MCF 10A (cell line): ENCODE measurements at places on chromosomes 4 and X. TPM values are rescaled to one million over a fixed set of nuclear protein-coding genes. Genes with fewer than 3 reads are reported as not detected.

GRCh38 chrX:109384699-109385098 is 97.2 kb downstream of the GUCY2F start:
- no peak overlapping the region for H3K4me3 ChIP-seq
- H3K27ac ChIP-seq: no peak overlapping the region
- no peaks in the 10 kb centered on the region for H3K36me3 ChIP-seq
- H3K4me1 ChIP-seq: no peaks in the 10 kb centered on the region

- no peak overlapping the region for H3K4me3 ChIP-seq
- peaks cover 11% of the 10 kb centered on the region for H3K4me1 ChIP-seq
- H3K36me3 ChIP-seq: no peaks in the 10 kb centered on the region
- no peaks in the 10 kb centered on the region for H3K27me3 ChIP-seq
- no peak overlapping the region for H3K27ac ChIP-seq
Measured at GRCh38 chr4:142413485-142413884, 432.6 kb downstream of the INPP4B start.

HPF1 gene
- 15.6 and 17.4 TPM in 2 replicates for total RNA-seq

GRCh38 chr4:113888006-113888405 is 91.4 kb downstream of the ARSJ start:
- H3K27ac ChIP-seq: no peak overlapping the region
- no peaks in the 10 kb centered on the region for H3K4me1 ChIP-seq
- no peak for DNase-seq
- peaks cover 8% of the 10 kb centered on the region for H3K36me3 ChIP-seq

DNA sequence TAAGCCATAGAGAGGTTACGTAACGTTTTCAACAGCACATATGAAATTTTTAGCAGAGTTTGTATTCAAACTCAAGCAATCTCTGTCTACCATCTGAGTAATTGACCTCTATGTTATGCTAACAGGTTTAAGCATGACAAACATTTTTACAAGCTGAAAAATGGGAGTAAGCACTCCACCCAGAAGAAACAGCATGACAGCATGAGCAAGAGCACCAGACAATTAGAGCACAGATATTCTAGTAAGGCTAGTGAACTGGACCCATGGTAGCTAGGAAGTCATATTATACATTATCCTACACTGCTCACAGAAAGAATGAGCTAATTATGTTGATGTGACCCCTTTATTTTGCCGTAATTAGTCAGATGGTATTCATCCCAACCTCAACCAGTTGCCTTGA is 200.5 kb downstream of the PABPC4L start:
- H3K27ac ChIP-seq: no peak overlapping the region
- H3K4me1 ChIP-seq: no peaks in the 10 kb centered on the region
- H3K27me3 ChIP-seq: no peaks in the 10 kb centered on the region

RHOXF2B gene
- total RNA-seq: not detected in 2 replicates

DNA sequence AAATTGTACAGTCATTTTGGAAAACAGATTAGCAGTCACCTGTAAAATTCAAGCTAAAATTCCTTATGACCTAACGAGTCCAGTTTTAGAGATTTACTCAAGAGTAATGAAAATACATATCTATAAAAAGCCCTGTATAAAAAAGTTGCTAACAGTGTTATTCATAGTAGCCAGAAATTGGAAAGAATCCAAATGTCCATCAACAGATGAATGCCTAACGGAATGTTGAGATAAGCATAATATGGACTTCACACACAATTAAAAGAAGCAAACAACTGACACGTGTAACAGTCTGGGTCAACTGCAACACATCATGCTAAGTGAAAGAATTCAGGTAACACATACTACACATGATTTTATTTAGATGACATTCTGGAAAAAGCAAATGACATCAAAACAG is 584.8 kb upstream of the AGA start:
- no peak overlapping the region for H3K27ac ChIP-seq
- DNase-seq: no peak
- no peaks in the 10 kb centered on the region for H3K4me1 ChIP-seq
- no peak overlapping the region for H3K4me3 ChIP-seq
- H3K36me3 ChIP-seq: no peaks in the 10 kb centered on the region

- no peaks in the 10 kb centered on the region for H3K27me3 ChIP-seq
- no peak overlapping the region for H3K4me3 ChIP-seq
- no peak overlapping the region for H3K27ac ChIP-seq
- no peak for DNase-seq
- H3K36me3 ChIP-seq: no peaks in the 10 kb centered on the region
Measured at GRCh38 chr4:185504098-185505047, 30.9 kb downstream of the PDLIM3 start.

- no peak overlapping the region for H3K4me3 ChIP-seq
- H3K27ac ChIP-seq: no peak overlapping the region
- H3K4me1 ChIP-seq: no peaks in the 10 kb centered on the region
- DNase-seq: no peak
Measured at GRCh38 chr4:139956507-139957017, 197.4 kb downstream of the MAML3 start.

DNA sequence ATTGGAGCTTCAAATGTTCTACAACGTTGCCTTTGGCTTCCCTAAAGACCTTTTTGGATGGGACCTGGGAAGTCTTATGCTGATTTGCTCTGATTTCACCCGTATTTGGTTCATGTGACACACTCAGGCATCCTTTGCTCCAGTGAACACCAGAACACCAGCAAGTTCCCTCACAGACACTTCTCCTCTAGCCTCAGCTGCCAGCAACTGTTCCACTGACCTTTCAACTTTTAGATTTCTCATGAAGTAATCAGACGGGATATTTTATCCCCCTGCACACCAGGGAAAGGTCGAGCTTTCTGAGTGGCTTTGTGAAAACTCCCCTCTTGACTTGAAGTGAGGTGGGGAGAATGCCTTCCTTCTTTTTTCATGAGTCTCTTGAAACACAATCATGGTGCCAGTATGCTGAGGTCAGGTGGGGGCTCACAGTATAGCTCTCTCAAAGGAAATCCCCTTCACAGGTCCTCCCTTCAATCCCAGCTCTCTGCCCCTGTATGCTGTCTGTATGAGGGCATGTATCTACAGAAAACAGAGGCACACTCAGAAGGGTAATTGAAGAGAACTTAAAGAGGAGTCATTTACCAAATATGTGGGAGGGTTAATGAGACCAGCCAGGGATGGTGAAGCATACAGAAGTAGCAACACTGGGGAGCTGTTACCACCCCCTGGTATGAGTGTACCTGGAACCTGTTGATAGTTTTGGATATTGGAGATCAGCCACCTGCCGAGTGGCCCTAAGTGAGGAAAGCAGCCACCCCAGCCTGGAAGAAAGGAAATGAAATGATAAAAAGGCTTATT is 62.7 kb downstream of the FGFBP1 start:
- H3K27ac ChIP-seq: no peak overlapping the region
- DNase-seq: no peak
- no peaks in the 10 kb centered on the region for H3K4me1 ChIP-seq

- H3K4me1 ChIP-seq: peaks cover 7% of the 10 kb centered on the region
- peaks cover 2% of the 10 kb centered on the region for H3K36me3 ChIP-seq
- H3K27ac ChIP-seq: no peak overlapping the region
- no peak overlapping the region for H3K4me3 ChIP-seq
- H3K27me3 ChIP-seq: no peaks in the 10 kb centered on the region
Measured at GRCh38 chr4:154205471-154205870, 286.1 kb downstream of the DCHS2 start.

ANKRD50 gene
- 44.1 and 47.6 TPM in 2 replicates for total RNA-seq

DNA sequence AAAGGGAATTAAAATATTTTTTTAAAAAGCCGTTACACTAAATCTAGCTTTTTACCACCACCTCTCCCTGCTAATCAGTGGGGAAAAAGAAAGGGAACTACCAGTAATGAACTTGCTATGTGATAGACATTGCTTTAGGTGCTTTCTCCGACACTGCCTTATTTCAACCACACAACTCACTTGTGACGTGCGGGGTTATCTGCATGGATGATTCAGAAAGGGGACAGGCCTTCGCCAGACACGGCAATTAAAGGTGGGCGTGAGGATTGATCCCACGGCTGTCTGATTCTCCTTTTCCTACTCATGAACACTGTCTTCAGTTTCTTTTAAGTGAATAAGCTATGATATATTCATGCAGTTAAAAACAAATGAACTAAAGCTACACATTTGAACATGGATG is 882 bp upstream of the CXCR3 start:
- H3K27me3 ChIP-seq: no peaks in the 10 kb centered on the region
- H3K36me3 ChIP-seq: peaks cover 21% of the 10 kb centered on the region
- no peak for DNase-seq
- no peak overlapping the region for H3K4me3 ChIP-seq

CSAG2 gene
- not detected in 2 replicates for total RNA-seq

CT47B1 gene
- not detected in 2 replicates for total RNA-seq

EDA gene
- 1.1 and 1.3 TPM in 2 replicates for total RNA-seq

DNA sequence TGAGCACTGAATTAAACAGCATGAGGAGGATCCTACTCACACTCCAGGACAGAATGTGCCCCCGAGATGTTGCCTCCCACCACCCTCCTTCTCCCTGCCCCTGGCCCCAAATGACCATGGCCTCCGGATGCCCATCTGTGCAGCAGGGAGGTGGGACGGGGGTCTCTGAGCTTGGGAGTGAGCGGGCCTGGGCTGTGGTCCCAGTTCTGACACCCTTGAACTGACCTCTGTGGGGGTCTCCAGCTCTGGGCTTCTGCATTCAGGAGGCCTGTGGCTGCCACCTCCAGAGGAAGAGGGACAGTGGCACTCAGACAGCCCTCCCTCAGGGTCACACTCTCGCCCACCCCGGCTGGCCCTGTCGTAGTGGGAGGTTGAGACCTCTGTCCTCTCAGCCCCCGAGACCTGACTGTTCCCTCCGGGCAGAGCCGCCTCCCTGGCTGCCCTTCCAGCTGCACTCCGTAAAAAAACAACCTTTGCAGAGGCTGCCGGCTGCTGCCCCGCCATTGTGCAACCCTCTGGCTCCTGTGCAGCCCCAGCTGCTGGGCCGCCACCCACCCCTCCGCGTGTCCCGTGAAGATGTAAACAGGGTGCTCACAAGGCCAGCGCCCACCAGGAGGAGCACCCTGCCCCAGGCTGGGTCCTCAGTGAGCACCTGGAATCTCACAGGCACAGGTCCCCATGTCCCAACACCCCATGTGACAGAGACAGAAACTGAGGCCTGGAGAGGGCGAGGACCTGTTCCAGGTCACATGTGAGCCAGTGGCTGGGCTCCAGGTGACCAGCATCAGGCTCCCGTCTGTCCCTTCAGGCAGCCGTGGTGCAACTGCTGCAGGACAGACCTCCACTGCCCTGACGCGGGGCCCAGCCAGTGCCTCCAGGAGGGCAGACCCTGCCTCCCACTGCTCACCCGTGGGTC is 39.6 kb downstream of the HTRA3 start:
- no peak overlapping the region for H3K27ac ChIP-seq
- H3K4me3 ChIP-seq: no peak overlapping the region
- H3K27me3 ChIP-seq: no peaks in the 10 kb centered on the region
- DNase-seq: no peak
- no peaks in the 10 kb centered on the region for H3K36me3 ChIP-seq
- no peaks in the 10 kb centered on the region for H3K4me1 ChIP-seq

- no peak overlapping the region for H3K4me3 ChIP-seq
- no peaks in the 10 kb centered on the region for H3K36me3 ChIP-seq
- H3K27me3 ChIP-seq: no peaks in the 10 kb centered on the region
- H3K27ac ChIP-seq: no peak overlapping the region
- DNase-seq: no peak
Measured at GRCh38 chr4:123849495-123849894, 452.9 kb downstream of the SPRY1 start.

GRCh38 chr4:181030961-181031360 is 1212.2 kb upstream of the TENM3 start:
- peak overlapping the region; percentile 25 for H3K27ac ChIP-seq
- H3K27me3 ChIP-seq: no peaks in the 10 kb centered on the region
- peak; percentile 57 for DNase-seq
- no peaks in the 10 kb centered on the region for H3K36me3 ChIP-seq

DNA sequence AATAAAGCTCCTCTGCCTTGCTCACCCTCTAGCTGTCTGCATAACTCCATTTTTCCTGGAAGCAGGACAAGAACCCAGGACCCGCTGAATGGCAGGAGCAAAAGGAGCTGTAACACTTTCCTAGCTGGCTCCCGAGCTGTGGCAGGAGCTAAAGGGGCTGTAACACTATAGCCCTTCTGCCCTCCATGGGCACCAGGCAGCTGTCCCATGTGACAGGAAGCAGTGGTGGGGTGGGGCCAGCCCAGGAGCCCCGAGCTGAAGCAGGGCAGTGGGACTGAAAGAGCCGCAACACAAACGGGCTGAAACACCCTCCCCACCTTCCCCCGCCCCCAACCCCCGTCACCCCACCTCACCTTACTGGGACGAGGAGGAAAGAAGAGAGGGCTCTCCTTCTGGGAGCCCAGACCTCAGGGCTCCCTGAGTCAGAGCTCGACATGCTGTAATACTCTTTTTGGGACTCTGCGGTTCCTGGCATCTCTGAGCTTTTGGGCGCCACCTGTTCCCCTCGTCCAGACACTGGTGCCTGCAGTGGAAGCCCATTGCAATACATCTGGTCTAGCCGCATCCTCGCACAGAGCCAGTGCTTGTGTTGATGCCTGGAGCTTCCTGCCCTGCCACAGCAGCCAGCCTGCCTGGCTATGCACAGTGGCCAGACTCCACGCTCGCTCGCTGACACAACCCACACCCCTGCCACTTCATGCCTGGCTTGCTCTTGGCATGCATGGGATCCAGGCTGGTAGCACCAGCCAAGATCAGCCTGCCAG is 39.4 kb downstream of the PPM1K start:
- H3K27me3 ChIP-seq: no peaks in the 10 kb centered on the region
- H3K4me3 ChIP-seq: no peak overlapping the region
- no peak for DNase-seq
- no peak overlapping the region for H3K27ac ChIP-seq
- no peaks in the 10 kb centered on the region for H3K4me1 ChIP-seq

DNA sequence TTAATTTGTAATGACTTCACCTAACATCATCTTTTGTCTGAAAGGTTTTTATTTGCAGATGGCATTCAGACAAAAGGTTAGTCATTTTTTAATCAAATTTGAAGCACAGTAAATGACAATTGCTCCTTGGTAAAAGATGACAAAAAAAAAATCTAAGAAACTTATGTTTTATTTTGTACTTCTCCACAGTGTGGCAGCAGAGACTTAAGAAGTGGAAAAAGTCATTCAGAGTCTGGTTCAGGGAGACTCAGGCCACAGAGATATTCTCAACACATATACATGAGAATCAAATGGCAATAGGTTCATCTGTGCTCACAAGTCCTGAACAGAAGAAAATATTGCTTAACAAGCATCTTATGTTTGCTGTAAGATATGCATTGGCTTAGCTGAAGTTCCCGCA is 436.2 kb downstream of the KCNIP4 start:
- peaks cover 54% of the 10 kb centered on the region for H3K27me3 ChIP-seq
- no peak overlapping the region for H3K4me3 ChIP-seq
- H3K4me1 ChIP-seq: peaks cover 5% of the 10 kb centered on the region

DNA sequence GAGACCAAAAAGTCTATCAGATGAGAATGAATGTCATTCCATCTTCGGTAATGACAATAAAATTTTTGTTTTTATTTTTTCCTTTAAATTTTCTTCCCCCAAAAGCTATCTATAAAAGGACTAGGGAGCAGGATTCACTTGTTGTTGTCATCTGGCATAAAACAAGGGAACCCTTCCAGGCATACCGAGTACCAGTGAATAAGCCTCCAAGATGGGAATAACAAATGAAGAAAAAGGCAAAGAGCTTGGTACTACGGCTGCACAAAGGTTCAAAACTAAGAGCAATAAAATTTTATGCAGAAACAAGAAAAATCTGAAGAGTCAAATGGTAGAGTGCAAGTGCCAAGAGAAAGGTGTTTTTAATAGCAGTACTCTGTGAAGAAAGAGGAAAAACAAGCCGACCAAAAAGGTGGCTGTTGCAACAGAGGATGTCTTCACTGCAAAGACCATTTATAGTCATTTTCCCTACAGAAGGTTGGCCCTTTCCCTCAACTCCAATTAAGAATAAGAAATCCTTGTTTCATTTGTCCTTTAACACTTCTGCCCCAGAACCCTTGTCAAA is 25.8 kb downstream of the PPP3CA start:
- peak overlapping the region; percentile 37 for H3K27ac ChIP-seq
- no peak overlapping the region for H3K4me3 ChIP-seq
- H3K27me3 ChIP-seq: no peaks in the 10 kb centered on the region
- H3K4me1 ChIP-seq: peaks cover 21% of the 10 kb centered on the region
